ENCODE measurements at places on chromosomes 1 and 21.

- DNase-seq = no peak
These were observed 17.5 kb downstream of the TRABD2B start for GRCh38 chr1:47979724-47980123.

GRCh38 chr1:1677718-1678580 lies 14.6 kb downstream of the SLC35E2B start:
- no peak for DNase-seq

DNA sequence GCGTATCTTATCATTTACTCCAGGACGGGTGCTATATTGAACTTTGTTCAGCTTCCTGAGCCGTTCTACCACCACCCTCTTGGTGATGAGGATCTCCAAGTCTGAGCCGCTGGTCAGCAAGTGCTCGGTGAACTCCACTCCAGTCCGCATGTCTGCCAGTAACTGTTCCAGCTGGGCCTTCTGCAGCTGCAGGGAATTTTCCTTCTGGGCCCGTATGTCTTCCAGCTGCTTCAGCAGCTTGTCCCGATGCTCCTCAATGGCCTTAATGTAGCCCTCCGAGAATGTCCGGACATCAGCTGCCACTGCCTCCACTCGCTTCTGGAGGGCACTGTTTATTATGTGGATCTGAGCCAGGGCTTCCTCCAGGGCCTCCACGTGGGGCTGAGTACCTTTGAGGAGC lies 3.4 kb downstream of the TRIM45 start:
- DNase-seq = no peak

GRCh38 chr1:185541871-185542301 lies 192.3 kb upstream of the HMCN1 start:
- no peak for DNase-seq

- no peak for DNase-seq
These were observed 7.6 kb downstream of the CAPN9 start for GRCh38 chr1:230754796-230755195.

DNA sequence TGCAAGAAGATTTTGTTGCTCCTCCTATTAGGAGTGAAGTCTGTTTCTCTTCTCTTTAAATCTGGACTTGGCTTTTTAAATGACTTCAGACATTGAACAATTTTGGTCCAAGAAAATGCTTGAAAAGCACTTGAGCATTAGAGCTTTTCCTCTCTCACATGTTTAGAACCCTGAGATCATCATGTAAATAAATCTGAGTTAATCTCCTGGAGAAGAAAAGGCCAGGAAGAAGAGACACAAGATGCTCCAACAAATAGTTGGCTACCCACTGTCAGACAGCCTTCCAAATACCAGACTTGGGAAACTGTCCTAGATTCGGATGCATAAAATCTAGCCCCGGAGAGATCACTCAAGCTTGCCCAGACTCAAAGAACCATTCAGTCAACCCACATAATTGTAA lies 1353.1 kb upstream of the ADGRL4 start:
- DNase-seq = no peak

DNA sequence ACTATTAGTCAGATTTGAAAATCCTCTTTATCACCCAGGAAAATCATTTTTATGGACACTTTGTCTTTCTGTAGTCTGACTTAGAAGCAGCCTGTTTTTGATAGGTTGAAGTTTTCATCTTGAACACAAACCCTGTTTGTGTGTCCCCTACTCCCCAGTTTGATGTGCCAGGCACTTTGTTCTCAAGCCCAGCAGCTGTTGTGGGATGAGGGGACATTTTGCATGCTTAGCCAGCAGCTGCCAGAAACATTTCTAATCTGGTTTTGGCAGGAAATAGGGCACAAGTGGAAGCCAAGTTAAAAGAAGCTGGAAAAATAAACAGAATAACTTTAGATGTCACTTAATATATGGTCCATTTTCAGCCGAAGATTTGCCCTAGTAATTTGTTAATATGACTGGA lies 29.9 kb downstream of the ACTN2 start:
- no peak for DNase-seq

- peak; percentile 85 for DNase-seq
These were observed at the start of gene MYCBP for GRCh38 chr1:38873027-38873969. MYCBP (minus strand) TSS chr1:38873348; CDS start chr1:38873305, 43 bp downstream.

DNA sequence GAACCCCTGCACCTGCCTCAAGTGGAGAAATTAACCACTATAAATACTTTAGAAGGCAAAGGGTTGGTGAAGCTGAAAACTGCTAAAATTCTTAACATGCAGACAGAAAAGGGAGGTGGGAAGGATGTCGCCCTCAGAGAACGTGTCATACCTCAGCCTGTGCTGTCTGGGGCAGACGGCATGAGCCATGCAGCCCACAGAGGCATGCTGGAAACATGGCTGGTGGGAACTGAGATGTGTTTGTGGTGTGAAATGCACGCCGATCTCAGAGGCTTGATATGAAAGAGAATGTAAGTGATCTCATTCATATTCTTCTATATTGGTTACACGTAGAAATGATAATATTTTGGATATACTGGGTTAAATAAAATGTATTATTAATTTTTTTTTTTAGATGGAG lies 16.3 kb downstream of the AGPAT3 start:
- DNase-seq = no peak

DNA sequence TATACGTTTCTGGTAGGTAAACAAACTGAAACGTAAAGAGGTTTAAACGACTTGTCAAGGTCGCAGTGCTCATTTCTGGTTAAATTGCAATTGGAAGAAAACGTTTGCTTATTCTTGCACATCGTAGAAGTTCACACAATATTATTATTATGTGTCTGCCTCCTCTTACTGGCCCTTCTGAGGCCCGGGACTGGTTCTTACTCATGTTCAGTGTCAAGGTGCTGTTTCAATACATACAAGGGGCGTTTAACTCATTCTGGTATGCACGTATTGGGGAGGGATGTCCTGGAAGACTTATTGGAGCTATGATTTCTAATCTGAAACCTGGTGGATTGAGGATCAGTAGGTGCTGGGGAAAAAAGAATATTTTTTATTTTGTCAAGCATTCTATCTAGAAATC lies 932 bp downstream of the RPF1 start:
- DNase-seq = no peak

GRCh38 chr21:46062471-46063211 lies 35.3 kb upstream of the COL6A2 start:
- no peak for DNase-seq

DNA sequence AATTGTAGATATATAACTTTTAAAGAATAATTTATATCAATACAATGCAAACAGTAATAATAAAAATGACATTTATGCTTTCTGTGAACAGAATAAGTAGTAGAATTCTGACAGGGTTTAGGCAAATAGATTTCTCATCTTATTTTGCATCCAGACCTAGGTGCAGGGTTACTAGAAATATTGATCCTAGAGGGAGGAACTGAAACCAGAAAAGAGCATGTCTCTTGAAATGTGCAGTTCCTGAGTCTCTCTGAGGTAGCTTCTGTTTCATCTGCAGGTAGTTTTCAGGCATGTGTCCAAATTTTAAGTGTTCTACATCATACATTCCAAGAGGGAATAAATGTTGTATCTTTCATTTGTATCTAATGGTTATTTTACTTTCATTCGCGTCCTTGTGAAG lies 631.9 kb upstream of the ADGRL4 start:
- DNase-seq = no peak

GRCh38 chr21:42375506-42375905 lies 9.2 kb upstream of the TFF1 start:
- no peak for DNase-seq

GRCh38 chr1:24175033-24175755 lies 11.9 kb downstream of the IFNLR1 start:
- no peak for DNase-seq

DNA sequence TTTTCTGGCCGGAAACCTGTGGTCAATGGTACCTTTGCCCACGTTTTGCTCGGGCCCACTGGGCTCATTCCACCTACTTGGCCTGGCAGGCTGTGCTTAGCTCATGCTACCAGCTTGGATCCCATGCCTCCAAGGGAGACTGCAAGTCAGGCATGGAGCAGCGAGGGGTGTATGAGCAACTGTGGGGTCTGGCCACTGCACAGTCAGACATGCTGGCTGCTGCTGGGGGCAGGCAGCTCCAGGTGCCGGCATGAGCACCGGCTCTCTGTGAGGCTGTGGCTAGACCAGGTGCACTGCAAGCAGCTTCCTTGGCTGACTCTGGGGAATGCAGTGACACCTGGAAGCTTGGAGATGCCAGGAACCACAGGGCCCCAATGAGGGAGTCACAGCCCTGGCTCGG lies 161.1 kb upstream of the DUSP10 start:
- no peak for DNase-seq

- peak; percentile 80 for DNase-seq
These were observed at the start of gene AGO4 for GRCh38 chr1:35807614-35808449. AGO4 (plus strand) TSS chr1:35808016; CDS start chr1:35808417, 401 bp downstream.

DNA sequence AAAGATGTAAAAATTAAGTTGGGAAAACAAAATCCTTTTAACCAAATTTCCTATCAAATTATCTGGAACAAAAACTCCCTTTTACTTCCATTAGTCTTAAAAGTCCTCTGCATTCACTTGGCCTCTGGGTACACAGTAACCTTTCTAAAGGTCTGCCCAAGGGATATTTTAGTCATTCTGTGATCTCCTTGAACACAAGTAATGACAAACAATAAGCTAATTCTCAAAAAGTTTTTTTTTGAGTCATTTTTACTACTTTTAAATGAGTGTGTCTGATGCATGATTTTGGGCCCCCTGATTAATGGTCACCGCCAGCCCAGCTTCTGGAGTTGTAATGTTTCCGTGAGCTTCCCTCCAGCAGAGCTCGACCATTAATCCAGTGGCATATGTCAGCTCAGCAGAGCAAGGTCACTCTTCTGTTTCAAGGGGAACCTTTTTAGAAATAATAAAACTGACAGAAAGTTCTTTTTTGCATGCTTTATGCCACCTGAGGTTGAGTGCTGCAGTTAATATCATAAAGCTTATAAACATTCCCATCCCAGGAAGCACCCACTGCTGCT lies 14.3 kb downstream of the SAMSN1 start:
- peak; percentile 32 for DNase-seq

DNA sequence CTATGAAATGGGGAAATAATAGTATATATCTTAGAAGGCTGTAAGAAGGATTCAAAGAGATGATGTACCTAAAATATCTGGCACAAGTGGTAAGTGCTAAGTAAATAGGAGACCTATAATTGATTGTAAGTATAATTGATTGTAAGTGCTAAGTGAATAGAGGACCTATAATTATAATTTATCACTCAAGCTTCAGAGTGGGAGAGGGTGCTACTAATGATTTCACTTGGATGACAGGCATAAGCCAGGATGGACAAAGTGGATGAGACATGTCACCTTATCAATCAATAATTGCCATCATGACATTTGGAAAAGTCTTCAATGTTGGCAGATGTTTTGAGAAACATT lies 11.2 kb downstream of the RCAN1 start:
- DNase-seq = no peak

- DNase-seq = no peak
These were observed 291.6 kb downstream of the PLPP3 start for GRCh38 chr1:56287721-56288120.

- no peak for DNase-seq
These were observed 60.4 kb downstream of the ATP5PO start for GRCh38 chr21:33855190-33855589.

DNA sequence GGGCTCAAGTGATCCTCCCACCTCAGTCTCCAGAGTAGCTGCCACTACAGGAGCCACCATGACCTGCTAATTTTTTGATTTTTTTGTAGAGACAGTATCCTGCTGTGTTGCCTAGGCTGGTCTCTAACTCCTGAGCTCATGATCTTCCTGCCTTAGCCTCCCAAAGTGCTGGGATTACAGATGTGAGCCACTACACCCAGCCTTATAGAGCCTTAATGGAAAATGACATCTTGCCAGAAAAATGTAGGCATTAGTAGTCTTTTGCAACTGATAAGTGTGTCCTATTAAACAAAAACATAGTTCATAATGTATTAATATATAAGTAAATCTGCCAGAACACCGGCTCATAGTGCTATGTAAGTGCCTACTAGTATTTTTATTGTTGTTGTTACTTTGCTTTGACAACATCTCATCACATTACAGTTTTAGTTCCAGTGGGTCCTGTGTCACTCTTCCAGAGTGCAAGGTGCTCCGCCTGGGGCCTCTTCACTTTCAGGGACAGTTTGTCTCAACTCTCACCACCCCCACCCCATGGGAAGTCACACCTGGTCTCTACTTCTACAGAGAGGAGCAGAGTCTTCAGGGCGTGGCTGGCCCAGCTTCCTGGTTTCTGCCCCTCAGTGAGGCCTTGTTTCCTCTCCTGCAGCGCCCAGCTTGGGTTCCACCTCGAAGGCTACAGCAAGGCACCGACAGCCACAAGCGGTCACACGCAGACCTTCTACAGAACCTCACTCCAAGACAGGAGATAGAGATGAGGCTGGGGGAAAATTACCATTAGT lies 30.1 kb downstream of the RHOU start:
- DNase-seq = no peak

DNA sequence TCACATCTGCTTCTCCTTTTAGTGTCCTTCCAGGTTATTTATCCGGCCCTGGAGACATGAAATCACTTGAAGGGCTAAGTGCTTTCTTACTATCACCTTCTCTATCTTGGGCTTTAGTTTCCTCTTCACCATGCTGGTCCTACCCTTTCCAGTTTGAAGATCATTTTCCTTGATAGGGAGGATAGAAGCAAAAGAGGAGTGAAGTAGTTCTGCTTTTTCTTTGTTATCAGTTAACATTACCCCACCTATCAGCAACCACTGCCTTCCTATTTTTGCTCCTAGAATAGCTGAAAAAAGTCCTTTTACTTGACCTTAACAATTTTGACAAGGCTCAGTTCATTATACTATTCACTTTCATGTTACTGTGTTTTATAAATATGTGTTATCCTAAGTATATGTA lies 19.4 kb downstream of the RGL1 start:
- DNase-seq = no peak

DNA sequence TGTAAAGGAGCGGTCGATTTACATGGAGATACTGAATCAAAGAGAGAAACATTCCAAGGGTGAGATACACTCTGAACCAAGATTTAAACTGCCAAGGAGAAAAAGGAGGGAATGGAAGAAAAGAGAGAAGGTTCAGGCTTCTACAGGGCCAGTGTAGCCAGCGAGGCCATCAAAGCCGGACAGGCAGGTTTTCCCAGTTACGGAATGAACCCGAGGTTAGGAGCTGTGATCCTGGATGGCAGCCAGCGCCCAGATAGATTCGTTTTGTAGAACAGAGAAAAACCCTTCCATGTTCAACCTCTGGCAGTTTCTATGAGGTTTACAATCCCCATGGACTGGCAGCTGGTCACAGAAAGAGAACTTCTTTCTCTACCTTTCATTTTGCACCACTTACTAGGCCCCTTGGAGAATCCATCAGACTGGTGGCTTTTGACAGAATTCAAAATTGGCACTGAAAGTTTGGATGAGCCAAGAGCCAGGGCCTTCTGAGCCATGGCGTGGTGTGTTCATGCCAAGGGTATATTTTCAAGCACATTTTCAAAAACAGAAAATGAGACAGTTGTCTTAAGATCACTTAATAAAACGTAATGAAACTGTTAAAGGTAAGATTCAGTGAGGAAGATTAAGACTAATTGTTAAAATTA lies 171.5 kb downstream of the RUNX1 start:
- no peak for DNase-seq

GRCh38 chr21:41641510-41641815 lies 125.4 kb downstream of the RIPK4 start:
- DNase-seq = no peak

DNA sequence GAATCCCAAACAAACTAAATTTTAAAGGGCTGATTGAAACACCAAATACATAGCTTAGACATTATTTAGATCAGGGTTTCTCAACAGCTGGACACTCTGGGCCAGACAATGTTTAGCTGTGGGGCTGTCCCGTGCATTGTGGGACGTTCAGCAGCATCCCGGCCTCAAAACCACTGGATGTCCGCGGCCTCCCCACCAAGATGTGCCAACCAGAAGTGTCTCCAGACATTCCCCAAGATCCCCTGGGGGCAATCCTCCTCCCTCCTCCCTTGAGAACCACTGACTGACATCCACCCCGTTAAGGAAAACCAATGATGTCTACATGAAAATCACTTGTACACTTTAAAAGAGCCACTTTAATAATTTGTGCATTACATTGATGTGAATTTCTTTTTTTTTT lies 38.4 kb downstream of the CLSTN1 start:
- no peak for DNase-seq
